ENCODE measurements at places on chromosomes 7 and 10. TPM values are rescaled to one million over a fixed set of nuclear protein-coding genes. Genes with fewer than 3 reads are reported as not detected.

The CALML5 gene
- total RNA-seq = 10.5 TPM

The RGR gene
- not detected for total RNA-seq

The NPM3 gene
- 43.7 TPM for total RNA-seq

The PON1 gene
- total RNA-seq = 0.87 TPM

The LOXL4 gene
- 26.8 TPM for total RNA-seq

The VENTX gene
- 0.18 TPM for total RNA-seq

The PEX1 gene
- total RNA-seq = 23.0 TPM

GRCh38 chr10:17838080-17838648 lies 29.0 kb downstream of the MRC1 start:
- no peak for DNase-seq

- no peak for DNase-seq
These were observed 42.1 kb downstream of the MGMT start for GRCh38 chr10:129509155-129509554.

- DNase-seq = peak; percentile 70
These were observed 256.4 kb downstream of the KIAA1217 start for GRCh38 chr10:24465124-24465874.

DNA sequence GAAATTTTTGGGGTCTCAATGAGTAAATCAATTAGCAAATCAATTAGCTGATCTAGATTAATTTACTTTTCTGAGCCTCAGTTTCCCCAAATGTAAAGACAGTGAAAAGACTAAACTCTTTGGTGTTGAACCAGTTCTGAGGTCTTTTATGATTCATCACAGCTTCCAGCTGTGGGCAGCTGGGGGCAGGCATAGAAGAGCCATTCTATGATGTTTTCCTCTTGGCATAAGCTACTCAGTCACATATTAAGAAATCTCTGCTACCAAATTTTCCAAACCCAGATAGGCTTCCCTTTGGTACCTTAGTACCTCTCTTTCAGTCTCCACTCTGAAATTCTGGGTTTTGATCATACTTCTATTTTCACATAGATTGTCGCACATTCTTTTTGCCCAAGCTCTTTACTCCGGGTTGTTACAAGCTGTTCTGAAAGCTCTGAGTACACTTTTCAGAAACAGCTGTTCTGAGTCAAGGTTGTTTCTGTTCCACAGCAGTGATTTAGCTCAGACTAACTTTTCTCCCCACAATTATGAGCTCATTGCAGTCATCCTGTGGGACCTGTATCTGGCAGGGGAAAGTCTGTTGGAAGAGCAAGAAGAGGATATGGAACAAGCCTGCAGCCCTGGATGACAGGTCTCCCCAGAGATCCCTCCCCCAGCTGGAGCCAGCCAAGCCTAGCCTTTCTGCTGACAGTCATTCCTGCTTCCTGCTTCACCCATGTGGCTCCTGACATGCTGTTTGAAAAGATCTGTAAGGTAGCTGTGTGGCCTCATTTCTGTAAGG lies 599.6 kb upstream of the GHITM start:
- no peak for DNase-seq

- DNase-seq = no peak
These were observed 220.2 kb upstream of the MYO3A start for GRCh38 chr10:25713894-25714240.

DNA sequence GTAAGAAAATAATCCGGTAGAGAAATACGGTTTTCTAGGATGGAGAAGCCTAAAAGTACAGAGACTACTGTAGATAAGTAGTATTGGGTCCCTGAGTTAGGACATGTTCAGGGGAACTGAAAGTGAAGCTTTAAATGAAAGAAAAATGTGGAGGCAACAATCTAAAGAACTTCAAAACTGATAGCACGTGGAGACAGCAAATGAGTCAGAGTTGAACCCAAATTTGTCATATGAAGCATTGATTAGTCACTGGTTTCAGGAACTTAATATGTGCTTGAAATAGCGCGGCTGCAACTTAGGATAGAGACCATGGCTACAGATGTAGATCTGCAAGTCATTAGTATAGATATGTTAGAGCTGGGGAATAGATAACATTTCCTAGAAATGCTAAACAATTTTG lies 1138.6 kb upstream of the SORCS1 start:
- DNase-seq = no peak

GRCh38 chr7:6496842-6497636 lies 49.3 kb upstream of the DAGLB start:
- no peak for DNase-seq

- no peak for DNase-seq
These were observed 31.8 kb downstream of the KLRG2 start for GRCh38 chr7:139451638-139452037.

DNA sequence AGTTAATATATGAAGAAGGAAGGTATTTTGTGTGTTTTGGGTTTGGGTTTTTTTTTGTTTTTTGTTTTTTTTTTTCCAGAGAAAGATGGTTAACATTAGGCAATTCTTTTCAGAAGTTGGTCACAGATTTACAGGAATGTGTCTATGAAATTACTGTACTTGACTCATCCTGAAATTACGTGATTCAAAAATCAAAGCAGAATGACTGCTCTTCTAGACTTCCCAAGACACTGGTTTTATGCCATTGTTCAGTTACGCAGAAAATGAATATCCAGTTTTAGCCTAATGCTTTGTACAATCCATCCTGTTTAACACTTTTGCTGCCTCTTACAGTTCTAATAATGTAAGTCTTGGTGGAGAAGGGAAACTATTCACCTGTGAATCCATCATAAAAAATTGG lies 39.7 kb upstream of the CELF2 start:
- no peak for DNase-seq

GRCh38 chr7:131080754-131081153 lies 246.9 kb upstream of the MKLN1 start:
- no peak for DNase-seq

- DNase-seq = no peak
These were observed 129.4 kb upstream of the RHOBTB1 start for GRCh38 chr10:61073391-61073790.

- DNase-seq = no peak
These were observed 26.8 kb downstream of the CFAP69 start for GRCh38 chr7:90271753-90272152.

GRCh38 chr7:4707980-4708411 lies 25.9 kb downstream of the FOXK1 start:
- no peak for DNase-seq

GRCh38 chr10:5545778-5546710 lies 21.3 kb downstream of the CALML3 start:
- DNase-seq = peak; percentile 38

DNA sequence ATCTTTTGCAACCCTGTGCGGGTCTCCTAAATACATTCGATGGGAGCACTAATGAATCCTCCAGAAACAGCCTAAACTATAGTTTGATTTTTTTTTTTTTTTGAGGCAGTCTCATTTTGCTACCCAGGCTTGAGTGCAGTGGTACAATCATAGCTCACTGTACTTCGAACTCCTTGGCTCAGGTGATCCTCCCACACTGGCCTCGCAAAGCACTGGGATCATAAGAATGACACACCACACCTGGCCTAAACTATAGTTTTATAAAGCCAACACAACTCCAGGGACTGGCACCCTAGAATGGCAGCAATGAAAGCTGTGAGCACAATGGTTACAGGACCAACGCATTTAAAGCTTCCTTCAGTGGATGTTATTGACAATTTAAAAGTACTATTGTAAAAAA lies 14.5 kb upstream of the JMJD1C start:
- DNase-seq = no peak

DNA sequence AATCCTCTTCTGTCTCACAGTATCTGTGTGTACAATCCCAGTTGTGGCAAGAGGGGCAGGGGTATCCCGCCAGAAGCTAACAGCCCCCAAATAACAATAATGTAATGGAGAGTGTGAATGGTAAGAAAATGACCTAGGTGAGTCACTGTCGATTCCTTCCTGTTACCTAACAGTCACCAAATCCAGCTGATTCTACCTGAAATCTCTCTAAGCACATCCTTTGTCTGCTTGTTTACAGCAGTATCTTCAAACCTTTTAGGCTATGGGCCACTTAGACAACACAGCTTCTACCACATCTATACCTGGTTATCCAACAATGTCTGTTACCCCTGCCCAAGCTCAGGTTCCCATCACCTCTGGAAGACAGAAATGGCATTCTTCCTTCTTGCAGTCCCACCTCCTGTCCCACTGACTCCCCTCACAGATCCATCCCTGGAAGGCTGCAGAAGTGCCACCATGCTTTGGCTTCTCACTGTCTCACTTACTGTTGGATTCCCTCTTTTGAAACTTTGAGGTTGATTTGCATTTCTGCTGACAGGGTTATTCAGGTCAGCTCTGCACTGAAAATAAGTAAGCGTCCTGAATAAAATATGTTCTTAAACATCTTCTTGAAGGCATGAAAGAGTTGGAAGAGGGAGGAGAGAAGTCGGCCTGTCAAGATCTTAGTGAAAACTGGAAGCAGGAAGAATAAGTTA lies 13.1 kb downstream of the PIP4K2A start:
- no peak for DNase-seq

- peak; percentile 81 for DNase-seq
These were observed at the start of gene ZNF786 for GRCh38 chr7:149090397-149091195. Gene ZNF786 (minus strand): TSS chr7:149090718. CDS start chr7:149090640, 78 bp downstream.

DNA sequence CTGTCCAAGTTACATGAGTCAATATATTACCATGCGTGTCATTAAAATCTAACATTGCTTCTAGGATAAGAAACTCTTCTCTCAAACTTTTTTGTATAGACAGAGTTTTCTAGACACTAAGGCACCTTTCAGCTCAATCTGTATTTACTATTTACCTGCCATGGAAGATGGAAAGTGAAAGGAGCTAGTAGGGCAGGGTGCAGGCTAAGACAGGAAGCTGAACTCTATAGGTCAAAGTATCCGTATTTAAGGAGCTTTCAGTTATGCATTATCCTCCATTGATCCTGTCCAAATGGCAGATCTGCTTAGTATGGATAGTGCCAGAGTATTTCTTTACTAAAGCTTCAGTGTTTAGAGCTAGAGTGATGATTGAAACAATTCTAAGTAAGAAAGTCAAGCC lies 612.8 kb downstream of the IPMK start:
- no peak for DNase-seq

DNA sequence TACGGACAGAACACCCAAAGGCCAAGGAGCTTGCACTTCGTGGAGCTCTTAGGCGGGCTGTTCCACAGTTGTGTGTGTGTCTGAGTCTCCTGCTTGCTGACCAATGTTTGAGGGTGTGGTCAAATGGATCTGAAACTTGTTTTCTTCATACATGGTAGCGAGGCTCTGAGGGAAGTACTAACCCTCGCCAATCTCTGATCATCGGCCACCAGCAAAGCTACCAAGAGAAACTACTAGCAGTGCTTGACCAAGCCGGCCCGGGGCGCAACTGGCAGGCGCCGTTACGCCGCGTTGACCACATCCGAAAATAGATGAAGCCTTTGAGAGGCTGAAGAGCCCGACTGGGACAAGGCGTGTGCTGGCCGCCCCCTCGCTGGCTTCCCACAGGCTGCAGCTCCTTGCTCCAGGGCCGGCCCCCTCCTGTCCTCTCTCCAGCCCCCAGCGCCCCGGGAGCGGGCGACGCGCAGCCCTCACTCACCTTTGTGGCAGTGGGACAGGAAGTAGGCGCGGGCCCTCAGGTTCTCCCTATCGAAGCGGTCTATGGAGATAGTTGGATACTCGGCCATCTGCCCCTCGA lies 384 bp downstream of the DCLRE1C start:
- peak; percentile 11 for DNase-seq

- DNase-seq = no peak
These were observed 80.4 kb downstream of the PPP1R3C start for GRCh38 chr10:91552274-91553095.

GRCh38 chr7:100011516-100011915 lies 3.9 kb upstream of the ZKSCAN1 start:
- DNase-seq = no peak

DNA sequence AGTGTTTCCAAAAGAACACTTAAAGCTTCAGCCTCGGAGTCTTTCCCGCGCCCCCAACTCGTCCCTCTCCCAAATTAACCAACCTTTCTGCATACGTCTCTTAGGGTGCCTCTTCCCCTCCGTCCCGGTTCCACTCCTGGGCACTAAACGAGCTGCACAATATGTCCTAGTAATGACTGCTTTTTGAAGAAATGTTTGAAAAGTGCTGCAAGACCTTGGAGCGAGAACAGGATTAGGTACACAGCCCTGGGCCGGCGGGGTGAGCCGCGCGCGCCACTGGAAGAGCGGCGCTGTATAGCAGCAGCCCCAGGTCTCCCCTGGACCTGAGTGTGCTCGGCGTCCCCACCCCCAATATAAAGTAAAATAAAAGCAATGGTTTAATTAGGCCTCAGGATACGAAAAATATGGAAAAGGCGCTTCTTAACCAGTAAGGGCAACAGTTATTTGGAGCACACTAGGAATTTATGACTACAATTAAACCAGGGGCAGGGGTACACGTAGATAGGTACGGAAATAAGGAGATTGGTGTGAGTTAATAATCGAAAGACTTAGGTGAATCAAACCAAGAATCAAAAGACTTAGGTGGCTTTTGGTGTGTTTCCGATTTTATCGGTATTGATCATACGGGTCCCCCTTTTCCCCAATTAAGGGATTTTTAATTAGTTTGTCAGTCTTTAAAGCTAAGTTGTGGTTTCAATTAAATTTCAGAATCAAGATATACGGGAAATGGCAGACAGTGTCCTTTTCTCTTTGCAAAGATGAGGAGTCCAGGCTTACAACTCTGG lies 1.9 kb downstream of the TET1 start:
- DNase-seq = no peak

DNA sequence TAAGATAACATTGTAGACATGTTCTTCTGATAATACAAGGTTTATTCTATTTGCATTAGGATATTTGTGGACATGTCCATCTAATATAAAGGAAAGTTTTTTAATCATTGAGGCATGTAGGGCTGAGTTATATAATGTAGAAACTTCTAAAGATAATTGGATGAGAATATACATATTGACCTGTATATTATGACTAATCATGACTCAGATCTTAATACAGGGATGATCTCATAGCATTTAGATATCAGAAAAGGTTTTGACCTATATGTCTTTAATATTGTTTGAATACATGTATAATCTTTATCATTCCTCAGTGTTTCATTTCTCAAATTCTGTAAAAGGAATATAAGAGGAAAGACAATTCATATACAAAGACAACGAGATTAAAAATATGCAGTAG lies 39.2 kb downstream of the CD36 start:
- no peak for DNase-seq

GRCh38 chr7:35729061-35729783 lies 34.3 kb upstream of the HERPUD2 start:
- no peak for DNase-seq
